ENCODE measurements at places on chromosomes 5 and 9.

DNA sequence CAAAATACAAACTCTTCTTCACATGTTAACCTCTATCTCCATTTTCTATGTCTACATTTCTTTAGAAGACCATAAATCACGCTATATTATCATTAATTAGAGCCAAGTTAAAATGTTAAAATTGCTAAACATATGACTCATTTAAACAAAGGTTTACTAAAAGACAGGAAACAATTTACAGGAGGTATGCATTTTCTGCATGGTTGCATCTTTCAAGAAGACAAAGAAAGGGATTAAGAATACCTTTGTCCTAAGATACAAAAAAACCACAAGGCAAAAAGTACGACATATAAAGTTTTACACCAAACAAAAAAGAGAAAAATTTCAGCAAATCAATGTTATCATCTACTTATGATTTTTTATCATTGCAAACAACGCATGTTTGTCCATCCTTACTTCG lies 324.4 kb downstream of the PDE4D start:
- DNase-seq, result no peak

DNA sequence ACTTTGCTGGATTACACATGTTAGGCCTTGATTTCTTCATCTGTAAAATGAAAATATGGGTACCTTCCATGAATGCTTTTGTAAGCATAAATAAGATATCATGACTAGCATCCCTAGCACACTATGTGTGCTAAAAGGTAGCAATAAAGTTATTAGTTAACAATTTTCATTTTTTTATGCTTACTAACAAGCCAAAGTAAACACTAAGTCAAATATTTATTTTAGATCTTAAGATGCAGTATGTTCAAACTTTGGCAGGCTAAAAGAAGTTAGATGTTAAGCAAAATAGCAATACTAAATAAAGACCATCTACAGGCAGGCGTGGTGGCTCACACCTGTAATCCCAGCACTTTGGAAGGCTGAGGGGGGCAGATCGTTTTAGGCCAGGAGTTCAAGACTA lies 169.1 kb downstream of the BNC2 start:
- DNase-seq, result no peak

GRCh38 chr5:32168460-32169033 lies 5.6 kb downstream of the GOLPH3 start:
- no peak for DNase-seq

GRCh38 chr5:178590924-178591423 lies 781 bp upstream of the COL23A1 start:
- no peak for DNase-seq

GRCh38 chr5:131756942-131757341 lies 39.9 kb downstream of the FNIP1 start:
- DNase-seq, result no peak

- no peak for DNase-seq
Measured at GRCh38 chr9:131403493-131403773, 9.5 kb downstream of the PRRC2B start.

DNA sequence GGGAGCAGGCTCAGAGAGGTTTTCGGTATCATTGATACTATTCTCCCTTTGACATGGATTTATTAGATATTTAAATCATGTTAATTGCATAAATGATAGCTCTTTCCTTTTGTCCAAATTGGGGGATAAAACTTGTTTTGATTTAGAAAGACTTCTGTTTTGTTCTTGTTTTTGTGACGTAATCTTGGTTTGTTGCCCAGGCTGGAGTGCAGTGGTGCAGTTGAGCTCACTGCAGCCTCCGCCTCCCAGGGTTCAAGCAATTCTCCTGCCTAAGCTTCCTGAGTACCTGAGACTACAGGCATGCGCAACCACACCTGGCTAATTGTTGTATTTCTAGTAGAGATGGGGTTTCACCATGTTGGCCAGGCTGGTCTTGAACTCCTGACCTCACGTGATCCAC lies 7.1 kb downstream of the MAT2B start:
- no peak for DNase-seq

- DNase-seq, result no peak
Measured at GRCh38 chr9:89165880-89166279, 12.7 kb downstream of the SHC3 start.

GRCh38 chr9:1083325-1083913 lies 33.3 kb downstream of the DMRT2 start:
- no peak for DNase-seq

DNA sequence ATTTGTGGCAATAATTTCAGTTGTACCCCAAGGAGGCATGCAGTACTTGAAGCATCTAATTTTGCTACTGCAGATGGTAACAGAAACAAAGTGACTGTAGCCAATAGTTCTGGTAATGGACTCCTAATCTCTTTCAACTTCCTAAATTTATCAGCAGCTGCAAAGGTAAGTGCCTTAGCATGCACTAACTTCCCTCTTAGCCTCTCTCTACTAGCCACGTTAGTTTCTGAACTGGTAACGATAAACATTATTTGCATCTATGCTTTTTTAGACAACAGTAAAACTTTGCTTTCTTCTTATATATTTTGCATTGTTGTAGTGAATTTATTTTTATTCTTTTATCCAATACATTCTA lies 6.2 kb upstream of the CKS2 start:
- no peak for DNase-seq

DNA sequence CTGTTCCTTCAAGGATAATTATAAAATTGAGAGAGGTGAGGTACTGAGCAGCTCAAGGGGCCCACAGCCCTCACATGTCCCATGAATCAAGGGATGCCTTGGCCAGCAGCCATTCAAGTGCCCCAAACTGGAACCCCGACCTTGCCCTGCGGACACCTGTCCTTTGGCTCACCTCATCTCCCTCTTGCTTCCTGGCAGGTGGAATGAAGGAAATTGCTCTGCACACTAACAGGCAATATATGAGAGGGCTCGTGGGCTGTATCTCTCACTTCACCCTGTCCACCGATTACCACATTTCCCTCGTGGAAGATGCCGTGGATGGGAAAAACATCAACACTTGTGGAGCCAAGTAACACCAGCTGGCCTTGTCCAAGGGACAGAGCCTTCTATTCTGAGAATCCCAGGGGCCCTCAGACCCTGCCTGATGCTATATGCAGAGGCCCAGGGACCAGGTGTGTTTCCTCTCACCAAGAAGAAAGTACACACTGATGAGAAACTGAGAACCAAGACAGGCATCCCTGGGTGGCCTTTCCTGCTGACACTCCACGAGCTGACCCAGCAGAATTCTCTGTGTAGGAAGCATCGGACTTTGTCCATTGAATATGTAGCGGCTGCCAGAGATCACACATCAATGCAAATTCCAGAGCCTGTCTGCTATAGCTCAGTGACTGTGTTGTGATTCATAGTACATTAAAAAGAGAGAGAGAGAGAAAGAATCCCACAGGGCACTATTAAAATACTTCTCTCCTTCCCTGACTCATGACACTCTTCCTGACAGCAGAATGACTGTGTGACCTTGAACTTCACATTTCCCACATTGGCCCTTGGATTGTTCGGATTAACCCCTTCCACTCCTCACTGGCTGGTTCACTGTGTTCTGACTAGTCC lies 92.6 kb downstream of the LIFR start:
- no peak for DNase-seq

GRCh38 chr9:93072383-93072795 lies 13.9 kb downstream of the SUSD3 start:
- DNase-seq, result no peak

GRCh38 chr9:88672874-88673689 lies 138.1 kb downstream of the NXNL2 start:
- no peak for DNase-seq

GRCh38 chr5:40477856-40478546 lies 201.7 kb upstream of the PTGER4 start:
- no peak for DNase-seq
